ENCODE measurements at places on chromosomes 1 and 21.

DNA sequence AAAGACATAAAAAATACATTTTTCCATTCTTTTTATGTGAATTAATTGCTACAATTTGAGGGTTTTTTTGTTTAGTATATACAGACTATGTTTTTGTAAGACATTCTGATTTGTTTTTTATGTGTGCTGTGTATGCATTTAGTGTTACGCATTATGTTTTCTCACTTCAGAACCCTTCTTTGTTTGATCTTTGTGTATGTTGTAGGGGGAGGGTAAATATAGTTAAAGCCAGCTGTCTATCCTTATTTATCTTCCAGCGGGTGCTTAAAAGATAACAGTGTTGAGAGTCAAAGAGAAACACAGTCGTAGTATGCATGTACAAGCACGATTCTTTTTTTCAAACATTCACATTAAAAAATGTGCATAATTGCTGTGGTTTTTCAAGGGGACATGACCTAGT, 97.5 kb upstream of the KIAA1614 start:
- no peak for DNase-seq

- DNase-seq: peak; percentile 55
These were observed 48.5 kb upstream of the SLC25A33 start for GRCh38 chr1:9490605-9491339.

DNA sequence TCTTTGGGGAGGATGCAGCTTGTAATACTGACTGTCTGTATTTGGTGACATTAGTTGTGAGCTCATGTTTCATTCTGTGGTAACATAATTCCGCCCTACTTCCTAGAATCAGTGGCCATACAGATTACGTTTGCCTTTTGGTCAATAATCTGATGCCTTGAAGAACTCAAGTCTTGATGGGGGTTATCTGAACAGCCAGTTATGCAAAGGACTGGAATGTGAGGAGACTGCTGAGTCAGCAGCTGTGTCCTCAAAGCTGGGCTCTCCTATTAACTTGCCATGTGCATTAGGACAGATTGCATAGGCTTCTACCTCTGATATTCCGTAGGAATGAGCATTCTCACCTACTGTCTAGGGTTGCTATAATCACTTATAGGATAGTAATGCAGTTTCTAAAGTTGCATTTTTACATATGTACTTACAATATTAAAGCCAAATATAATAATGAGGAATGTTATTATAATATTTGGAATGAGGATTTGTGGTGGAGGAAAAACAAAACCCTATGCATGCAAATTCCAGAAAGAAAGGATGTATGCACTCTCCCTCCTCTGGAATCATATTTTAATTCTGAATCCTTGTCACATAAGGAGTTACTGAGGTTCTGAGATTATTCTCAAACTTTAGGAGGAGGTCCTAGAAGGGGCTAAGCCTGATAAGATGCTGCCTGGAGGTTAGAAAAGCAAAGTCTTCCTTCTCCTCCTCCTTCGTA, 116.0 kb downstream of the NOS1AP start:
- DNase-seq: no peak

GRCh38 chr1:41618871-41619270, 134.4 kb upstream of the EDN2 start:
- DNase-seq: no peak

DNA sequence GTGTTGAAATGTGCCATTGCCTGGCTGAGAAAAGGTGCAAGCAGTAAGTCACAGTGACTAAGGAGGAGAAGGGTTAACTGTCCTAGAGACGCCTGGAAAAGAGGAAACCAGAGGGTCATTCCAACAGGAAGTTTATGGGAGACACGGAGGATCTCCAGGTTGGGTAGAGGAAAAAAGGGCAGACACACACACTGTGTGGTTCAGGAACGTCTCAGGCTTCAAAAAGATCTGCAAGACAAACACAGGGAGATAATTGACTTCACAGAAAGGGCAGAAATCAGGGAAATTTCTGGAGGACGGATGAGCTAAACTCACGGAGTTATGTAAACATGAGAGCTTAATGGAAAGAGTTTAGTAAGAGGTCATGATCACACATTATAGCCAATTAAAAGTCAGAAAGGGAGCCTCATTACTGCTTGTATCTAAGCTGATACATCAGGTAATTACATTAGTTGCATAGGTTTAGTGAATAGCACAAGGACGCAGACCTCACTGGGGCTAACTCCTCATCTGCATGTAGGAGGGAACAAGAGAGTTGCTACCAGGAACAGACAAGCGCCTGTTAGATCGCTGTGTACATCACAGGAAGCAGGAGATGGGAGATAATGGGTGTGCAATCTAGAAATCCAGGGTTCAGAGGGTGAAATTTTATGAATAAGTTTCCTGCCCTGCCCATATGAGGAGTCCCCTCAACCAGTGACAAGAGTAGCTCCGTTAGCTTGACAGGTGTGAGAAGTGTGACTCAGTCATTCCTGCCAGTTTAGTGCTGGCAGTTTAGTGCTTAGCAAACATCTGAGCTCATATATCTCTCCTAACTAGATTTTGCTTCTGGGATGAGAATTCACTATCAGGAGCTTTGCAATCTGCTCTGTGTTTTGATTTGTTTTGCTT, 96.6 kb upstream of the TNR start:
- DNase-seq: no peak

- no peak for DNase-seq
These were observed 86.5 kb upstream of the RHOU start for GRCh38 chr1:228648647-228649383.

GRCh38 chr1:11700601-11701467, 9.3 kb downstream of the DRAXIN start:
- DNase-seq: no peak

- peak; percentile 94 for DNase-seq
These were observed 28.9 kb downstream of the S100A6 start for GRCh38 chr1:153506831-153507413.

- DNase-seq: no peak
These were observed 3.1 kb downstream of the CTXND2 start for GRCh38 chr1:150890033-150890416.

- no peak for DNase-seq
These were observed 8.9 kb downstream of the SPATA46 start for GRCh38 chr1:162367772-162368171.

DNA sequence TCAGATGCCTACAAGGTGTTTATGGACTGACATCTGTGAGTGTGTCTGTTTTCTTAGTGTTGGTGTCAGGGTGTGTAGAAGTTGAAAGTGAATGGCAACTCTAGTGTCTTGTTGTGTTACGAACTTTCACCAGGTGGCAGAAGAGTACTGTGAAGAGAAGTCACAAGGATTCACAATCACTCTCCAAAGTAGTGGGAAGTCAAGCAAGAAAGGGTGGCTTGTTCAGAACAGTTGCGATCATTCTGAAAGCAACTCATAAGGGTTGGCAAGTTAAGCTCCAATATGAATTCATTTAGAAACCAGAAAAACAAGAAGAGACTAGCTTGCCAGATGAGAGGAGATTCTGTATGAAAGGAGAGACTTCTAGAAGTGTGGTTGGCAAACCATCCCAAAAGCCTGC, 86.1 kb downstream of the FASLG start:
- DNase-seq: peak; percentile 49

GRCh38 chr1:95542936-95543335, 308.9 kb downstream of the RWDD3 start:
- no peak for DNase-seq

DNA sequence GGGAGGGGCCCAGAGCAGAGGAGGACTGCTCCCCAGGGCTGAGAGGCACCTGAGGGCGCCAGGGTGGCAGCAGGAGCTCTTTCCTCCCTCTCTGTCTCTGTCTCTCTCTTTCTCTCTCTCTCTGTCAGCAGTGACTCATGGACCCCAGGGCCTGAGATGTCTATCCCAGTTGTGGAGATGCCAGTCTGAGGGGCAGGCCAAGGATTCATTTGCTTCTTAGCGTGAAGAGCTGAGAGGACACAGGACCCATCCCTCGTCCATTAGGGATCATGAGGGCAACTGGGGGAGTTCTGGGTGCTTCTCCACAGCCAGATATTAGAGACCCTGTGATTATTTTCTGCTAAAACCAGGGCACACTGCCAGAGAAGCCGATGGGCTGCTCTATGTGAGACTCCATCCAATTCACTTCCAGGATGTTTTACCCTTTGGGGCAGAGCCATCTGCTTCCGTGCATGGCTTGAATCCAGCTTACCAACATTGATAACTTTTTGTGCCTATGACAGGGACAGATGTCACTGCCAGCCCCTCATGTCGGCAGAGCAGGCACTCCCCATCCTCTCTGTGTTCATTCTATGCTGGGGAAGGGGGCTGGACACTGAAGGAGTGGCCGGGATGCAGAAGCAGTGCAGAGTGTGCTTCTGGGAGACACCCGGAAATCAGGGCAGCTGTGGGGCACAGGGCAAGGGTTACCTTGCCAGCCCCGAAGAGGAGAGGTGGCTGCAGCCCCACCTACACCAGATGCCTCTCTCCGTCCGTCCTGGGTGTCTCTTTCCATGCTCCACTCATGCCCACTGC, 4.1 kb upstream of the PCBP3 start:
- DNase-seq: no peak

DNA sequence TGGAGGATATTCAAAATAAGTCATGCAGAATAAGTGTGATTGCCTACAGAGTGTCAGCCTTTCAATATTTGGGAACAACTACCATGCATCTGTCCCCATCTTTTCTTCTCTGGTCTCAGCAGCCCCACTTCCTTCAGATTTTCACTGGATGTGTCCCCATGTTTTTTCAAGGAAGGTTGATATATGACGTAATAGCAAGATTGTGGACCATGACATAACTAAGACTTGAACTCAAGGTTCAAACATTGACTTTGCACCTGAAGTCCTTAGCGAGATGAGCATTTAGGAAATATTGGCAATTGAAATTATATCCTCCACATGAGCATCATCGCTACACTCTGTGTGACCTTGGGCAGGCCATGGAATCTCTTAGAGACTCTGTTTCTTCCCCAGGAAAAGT, 5.8 kb downstream of the NAV1 start:
- DNase-seq: no peak

DNA sequence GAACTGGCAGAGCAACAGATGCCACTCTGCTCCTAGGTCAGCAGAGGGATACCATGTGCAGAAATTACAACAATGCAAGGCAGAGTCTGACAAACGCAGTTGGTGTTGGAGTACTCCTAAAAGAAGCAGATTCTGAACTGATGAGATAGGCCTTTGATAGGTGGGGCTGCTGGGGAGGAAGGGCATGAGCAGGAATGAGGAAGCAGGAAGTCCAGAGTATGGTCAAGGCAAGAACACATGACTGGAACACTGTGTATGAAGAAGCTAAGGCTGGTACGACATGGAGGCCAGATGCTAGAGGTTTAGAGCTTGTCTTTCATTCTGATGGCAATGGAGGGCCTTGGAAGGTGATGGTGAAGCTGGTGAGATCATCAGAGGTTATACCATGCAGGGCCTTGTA, 11.5 kb upstream of the THRAP3 start:
- DNase-seq: peak; percentile 33

GRCh38 chr1:156160743-156161171, 7.4 kb downstream of the SEMA4A start:
- DNase-seq: no peak

- no peak for DNase-seq
These were observed 353.7 kb downstream of the DPYD start for GRCh38 chr1:97567000-97567749.

- DNase-seq: peak; percentile 51
These were observed 1242.4 kb upstream of the ADGRL4 start for GRCh38 chr1:80248886-80249285.

DNA sequence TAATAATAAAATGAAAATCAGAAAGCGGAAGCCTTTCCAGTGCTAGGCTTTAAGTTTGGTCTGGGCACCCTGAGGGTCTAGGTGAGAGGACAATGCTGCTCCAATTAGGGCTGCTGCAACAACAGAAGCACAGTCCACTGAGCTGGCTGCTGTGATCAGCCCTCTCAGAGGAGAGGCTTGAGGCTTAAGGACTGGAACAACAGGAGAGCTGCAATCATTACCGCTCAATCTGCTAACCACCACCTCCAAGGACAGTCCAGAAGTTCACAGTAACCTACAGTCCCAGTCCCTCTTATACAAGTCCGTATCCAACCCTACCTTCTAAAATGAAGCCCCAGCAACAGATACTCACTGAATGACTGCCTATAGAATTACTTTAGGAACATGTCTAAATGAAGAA, 62.1 kb downstream of the USP24 start:
- DNase-seq: no peak

- no peak for DNase-seq
These were observed 132.7 kb downstream of the CCDC185 start for GRCh38 chr1:223525957-223526356.

DNA sequence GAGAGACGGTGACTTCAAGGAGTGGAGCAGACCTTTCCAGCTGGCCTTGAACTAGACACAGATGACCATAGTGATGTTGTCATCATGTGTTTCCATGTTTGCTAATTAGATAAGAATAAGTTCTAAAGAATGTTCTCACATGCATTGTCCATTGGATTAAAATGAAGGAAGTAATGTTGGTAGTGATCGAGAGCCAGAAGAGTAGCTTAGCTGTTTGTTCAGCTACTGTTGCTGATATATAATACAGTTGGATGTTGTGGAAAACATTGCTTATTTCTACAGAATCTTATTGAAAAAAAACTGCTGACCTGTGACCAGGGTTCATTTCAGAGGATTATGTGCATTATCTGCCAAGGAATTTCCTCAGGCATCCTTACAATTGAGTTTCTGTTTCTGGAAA, 249.1 kb upstream of the POGK start:
- DNase-seq: no peak

DNA sequence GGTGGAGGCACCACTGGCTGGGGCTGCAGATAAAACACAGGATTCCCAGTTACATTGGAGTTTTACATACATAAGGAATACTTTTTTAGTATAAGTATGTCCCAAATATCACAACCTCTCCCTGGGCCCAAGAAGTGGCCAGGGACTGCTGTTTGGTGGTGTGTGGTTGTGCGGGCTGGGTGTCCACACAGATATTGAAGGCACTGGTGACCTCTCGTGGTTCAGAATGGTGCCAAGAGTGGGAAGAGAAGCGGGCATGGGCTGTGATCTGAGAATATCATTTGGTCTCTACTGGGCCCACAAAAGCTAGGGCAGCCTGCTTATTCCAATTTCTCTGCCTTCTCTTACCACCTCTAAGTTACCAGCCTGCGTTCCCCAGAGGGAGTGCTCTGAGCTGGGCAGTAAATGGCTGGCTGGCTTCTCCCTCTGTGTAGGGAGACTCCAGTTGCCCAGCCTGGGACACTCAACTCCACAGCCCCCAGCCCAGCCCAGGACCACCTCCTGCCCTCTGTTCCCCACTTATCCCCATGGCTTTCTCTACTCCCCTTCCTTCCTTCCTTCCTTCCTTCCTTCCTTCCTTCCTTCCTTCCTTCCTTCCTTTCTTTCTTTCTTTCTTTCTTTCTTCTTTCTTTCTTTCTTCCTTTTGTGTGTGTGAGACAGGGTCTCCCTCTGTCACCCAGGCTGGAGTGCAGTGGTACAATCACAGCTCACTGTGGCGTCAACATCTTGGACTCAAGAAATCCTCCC, 42.8 kb upstream of the RD3 start:
- no peak for DNase-seq

- no peak for DNase-seq
These were observed 130.5 kb downstream of the PPIAL4G start for GRCh38 chr1:148352470-148353053.

All from NCI-H226 (cell line).